ENCODE measurements at places on chromosomes 11 and 22.
A peak's percentile ranks its signal among the peaks of the same experiment; 100 is the strongest.

DNA sequence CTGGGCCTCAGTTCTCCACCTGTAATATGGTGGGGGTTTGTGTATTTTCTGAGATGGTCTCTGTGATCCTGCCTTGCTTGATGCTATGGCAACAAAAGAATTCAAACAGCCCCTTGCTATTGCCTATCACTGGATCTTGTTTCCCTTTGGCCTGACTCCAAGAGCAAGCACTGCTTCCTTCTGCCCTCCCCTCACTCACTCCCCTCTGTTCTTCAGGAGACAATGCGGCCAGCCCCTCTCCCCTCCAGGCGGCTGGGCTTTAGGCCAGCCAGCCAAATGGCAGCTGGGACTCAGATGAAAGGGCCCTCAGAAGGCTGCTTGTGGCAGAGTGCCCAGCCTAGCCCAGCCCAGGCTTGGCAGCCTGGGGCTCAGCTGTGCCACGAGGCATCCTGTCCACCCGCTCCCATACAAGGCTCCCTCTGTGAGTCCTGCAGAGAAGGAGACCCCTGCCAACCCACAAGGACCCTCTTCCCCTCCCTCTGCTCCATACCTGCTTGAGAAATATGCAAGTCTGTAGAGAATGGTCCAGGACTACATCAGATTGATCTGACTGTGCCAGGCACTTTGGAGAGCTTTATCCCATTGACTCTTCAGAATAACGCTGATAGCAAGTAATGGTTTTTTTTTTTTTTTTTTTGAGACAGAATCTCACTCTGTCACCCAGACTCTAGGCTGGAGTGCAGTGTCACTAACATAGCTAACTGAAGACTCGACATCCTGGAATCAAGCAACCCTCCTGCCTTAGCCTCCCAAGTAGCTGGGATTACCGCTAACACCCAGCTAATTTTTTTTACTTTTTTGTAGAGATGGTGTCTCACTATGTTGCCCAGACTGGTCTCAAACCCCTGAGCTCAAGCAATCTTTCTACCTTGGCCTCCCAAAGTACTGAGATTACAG lies 7.6 kb upstream of the KCTD14 start:
- DNase-seq, result peak; percentile 80

DNA sequence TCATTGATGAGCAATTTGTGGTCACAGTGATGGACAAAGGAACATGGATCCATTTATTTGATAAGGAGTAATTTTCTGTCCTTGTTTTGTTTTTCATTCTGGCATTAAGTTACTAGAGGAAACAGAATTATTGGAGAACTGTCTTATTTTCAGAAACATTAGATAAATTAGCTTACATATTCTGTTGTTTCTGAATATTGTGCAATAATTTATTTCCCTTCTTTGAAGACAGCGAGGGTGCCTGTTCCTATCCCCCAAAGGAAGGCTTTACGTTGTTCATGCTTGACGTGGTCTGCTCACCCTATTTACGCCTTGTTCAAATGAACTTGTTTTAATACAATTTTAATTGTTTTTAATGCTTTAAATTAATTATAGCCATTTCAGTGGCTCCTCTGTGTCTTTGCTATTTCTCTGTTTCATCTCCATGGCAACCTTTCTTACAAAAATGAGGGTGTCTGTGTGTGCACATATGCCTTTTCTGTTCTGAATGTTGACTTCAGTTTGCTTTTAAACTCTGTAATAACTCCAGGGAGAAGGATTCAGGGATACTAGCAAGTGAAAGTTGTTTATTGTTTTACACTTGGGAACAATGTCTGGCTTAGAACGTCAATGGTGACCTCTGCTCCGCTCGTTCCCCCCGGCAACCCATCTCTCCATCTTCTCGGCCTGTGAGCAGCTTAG lies 138.3 kb upstream of the PLET1 start:
- DNase-seq, result no peak

- no peak for DNase-seq
Observed at GRCh38 chr22:36463783-36464184, 17.7 kb downstream of the TXN2 start.

- no peak for DNase-seq
Observed at GRCh38 chr11:126112547-126112946, 49.9 kb upstream of the CDON start.

GRCh38 chr11:74550991-74551753 lies 41.2 kb upstream of the POLD3 start:
- DNase-seq, result no peak

DNA sequence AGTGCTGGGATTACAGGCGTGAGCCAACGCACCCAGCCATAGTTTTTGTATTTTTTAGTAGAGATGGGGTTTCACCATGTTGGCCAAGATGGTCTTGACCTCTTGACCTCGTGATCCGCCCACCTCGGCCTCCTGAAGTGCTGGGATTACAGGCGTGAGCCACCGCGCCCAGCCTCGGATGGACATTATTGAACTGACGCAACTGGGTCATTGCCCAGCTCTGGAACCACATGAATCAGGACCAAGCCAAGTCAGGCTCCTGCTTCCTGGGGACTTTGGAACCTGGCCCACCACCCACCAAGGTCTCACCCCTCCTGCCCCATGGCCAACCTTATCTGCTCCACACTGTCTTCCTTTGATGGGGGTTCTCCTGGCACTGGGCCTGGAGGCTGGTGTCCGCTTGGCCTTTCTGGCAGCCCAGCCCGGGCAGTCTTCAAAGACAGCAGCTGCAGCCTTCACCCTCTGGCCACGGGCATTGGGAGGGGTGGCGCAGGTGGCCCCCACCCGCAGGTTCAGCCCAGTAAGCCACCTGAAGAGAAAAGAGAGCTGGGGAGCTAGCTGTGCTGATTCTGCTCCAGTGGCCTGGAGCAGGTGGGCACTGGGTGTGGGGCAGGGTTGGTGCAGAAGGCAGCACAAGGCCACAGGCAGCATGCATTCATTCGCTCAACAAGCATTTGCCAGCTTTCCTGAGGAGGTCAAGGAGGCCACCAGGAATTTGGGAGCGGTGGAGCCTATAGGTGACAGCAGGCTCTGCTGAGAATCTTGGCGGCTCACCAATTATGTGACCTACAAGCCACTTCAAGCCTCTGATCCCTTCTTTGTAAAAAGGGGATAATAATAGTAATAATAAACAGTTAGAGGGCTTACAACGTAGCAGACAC lies 5.7 kb downstream of the CHADL start:
- DNase-seq, result no peak

GRCh38 chr11:121814962-121815361 lies 301.1 kb downstream of the BLID start:
- no peak for DNase-seq

- no peak for DNase-seq
Observed at GRCh38 chr11:121933694-121934093, 182.3 kb downstream of the BLID start.

GRCh38 chr11:69647761-69648497 lies 7.0 kb downstream of the CCND1 start:
- no peak for DNase-seq

GRCh38 chr11:8776209-8776608 lies 93.6 kb downstream of the RPL27A start:
- DNase-seq, result no peak

- no peak for DNase-seq
Observed at GRCh38 chr11:36775130-36775529, 177.1 kb upstream of the RAG2 start.

- DNase-seq, result peak; percentile 22
Observed at GRCh38 chr11:24747275-24748251, 250.7 kb downstream of the LUZP2 start.

DNA sequence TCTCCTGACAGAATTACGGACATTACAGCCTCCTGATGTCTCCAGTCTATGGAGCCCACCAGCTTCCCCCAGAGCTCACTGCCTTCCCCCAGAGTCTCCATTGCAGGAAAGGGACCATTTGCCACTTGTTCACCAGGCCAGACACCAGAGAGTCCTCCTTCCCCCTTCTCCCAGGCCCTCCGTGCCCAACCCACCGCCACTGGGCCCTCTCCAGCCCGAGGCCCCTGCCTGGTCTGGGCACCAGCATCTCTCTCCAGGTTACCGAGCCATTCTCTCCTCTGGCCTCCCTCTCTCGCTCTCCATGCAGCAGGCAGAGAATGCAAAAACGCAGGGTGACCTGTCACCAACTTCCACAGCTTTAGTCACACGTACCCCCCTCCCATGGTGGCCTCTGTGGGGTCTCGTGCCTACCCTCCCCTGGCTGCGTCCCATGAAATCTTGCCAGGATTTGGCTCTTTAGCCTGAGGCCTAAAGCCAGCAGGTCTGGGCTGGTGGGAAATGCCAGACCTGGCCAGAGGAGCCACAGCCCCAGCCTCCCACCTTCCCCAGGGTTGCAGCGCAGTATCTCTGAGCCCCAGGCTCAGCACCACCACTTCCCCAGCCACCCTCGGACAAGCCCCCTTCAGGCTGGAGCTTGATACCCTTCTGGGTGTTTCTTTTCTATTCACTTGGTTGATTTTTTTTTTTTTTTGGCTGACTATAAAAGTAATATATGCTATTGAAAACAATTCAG lies 6.8 kb upstream of the SERPINH1 start:
- DNase-seq, result no peak

DNA sequence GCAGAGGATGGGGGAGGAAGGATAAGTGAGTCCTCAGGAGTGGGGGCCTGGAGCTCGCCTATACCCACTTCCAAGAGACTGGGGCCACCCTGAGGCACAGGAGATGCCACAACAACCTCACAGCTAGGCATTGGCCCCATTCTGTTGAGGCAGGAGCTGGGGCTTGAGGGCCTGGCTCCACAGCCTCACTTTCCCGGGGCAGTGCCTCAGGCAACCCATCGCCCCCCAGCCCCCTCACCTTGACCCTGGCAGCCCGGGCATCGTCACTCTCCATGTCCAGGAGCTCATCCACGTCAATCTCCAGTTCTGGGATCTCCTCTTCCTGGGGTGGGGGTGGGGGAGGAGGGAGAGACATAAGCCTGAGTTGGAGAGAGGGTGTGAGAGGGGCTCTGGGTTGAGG lies 1.8 kb downstream of the PPP1R14B start:
- DNase-seq, result no peak

- no peak for DNase-seq
Observed at GRCh38 chr22:50217543-50218152, 16.8 kb downstream of the SELENOO start.

- no peak for DNase-seq
Observed at GRCh38 chr11:100612766-100613165, 74.3 kb upstream of the ARHGAP42 start.

- no peak for DNase-seq
Observed at GRCh38 chr11:112421879-112422278, 161.2 kb upstream of the PLET1 start.

- no peak for DNase-seq
Observed at GRCh38 chr22:22432479-22432878, 76.1 kb downstream of the ZNF280B start.

DNA sequence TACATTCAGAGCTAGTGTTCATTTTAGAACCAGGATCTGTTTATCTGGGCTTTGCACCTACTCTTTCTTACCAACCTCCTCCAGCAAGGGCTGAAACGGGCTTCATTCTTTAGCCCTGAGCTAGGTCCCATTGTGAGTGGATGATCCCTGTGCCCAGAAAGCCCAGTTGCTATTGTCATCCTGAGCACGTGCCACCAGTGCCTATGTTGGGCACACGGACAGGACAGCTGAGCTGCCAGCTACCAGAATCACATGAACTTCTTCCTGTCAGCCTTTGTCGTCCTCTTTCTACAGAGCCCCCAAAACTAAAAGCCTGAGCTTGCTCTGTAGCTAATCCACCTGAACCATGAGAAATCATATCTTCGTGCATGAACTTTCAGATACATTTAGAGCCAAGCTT lies 74.4 kb upstream of the NTM start:
- DNase-seq, result no peak

DNA sequence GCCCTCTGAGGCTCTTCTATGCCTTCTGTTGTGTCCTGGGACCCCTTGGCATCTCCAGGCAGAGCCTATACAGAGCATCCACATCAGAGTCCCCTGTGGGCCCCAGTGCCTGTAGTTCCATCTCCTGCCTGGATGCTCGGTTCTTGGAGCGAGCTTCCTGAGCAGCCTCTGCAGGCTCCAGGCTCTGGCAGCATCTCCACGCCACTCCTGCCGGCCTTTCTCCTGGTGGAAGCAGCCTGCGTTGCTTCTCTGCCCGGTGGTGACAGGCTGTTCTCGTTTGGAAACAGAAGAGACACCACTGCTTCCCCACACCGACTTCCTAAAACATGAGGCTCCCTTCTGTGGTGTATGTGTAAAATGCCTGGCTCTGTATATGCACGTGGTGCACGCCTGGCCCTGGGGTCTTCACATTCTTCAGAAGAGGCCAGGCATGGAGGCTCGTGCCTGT lies 52.8 kb downstream of the BCR start:
- no peak for DNase-seq

DNA sequence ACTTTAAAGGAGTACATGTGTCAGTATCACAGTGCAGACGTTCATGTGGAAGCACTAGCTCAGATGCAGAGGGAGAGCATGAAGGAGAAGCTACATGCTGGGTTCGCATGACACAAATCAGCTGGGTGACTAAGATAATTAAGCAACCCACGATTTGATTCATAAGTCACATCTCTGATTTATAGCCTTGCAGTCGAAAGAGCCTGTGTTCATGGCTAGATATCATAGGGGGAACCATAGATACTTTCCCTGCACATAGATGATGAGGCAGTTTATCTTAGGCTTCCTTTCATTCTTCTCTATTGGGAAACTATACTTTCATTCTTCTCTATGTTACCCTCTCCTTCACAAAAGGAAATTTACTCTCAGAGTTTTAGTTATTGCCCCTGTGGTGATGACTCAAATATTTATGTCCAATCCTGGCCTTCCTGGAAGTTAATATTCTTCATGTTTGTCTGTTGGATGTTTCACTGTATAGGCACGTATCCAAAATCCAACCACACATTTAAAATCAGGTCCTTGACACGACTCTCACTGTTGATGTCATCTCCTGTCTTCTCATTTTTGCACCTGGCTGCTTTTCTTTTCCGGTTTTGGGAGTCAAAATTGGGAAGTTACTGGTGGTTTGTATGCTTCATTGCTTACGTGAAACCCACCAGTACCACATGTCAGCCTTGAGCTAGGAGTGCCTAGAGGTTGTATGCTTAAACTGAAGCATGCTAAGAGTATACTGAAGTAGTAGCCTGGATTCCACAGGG lies 56.3 kb upstream of the SLC5A12 start:
- no peak for DNase-seq

DNA sequence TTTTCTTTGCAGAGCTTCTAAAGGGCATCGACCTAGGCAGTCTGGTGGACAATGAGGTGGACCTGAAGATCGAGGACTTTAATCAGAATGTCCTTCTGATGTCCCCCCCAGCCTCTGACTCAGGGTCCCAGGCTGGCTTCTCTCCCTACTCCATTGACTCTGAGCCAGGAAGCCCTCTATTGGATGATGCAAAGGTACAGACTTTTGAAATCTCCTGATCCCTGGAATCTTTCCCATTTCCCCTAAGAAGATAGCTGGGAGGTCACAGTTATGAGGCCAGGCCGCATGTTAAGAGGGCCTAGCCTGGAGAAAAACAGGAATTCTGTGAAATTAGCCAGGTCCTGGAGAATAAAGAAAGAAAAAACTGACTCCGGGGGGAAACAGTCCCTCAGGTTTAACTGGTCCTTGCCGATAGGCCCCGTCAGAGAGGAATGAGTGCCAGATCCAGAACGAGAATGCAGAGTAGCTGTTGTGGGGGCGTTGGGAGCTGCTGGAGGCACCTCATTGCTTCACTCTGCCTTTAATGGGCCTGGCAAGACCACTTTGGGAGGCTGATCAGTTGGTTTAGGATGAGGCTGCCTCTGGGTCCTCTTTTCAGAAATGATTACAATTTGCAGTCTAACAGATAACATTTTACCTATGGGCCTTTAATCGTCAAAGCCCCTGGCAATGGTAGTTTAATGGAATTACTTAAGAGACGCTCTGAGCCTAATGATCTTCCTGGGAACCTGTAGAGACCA lies 39.2 kb downstream of the SHISA8 start:
- DNase-seq, result no peak

All from NCI-H510A (cell line).